ENCODE measurements at places on chromosomes 4 and X.

- DNase-seq: peak; percentile 26
These were observed 1.8 kb downstream of the ODAPH start for GRCh38 chr4:75557696-75558095.

GRCh38 chr4:24923550-24923949 is 10.7 kb upstream of the CCDC149 start:
- DNase-seq: peak; percentile 56

DNA sequence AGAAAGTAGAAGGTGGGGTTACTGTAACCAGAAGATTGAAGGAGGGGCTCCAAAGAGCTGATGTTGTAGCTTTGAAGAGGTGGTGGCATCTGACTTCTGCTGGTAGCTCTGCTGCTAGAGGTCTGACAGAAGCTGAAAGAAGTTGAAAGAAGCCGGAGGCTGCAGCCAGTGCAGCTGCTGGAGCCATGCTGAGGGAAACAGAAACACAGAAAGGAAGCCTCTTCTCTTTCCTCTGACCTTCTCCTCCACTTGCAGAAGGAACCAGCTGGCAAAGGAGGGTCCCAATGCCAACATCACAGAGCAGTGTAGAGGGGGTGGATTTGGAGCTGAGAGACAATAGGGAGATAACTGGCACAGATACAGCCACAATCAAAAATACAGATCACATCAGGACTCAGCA is 89.3 kb upstream of the HHIP start:
- DNase-seq: no peak

DNA sequence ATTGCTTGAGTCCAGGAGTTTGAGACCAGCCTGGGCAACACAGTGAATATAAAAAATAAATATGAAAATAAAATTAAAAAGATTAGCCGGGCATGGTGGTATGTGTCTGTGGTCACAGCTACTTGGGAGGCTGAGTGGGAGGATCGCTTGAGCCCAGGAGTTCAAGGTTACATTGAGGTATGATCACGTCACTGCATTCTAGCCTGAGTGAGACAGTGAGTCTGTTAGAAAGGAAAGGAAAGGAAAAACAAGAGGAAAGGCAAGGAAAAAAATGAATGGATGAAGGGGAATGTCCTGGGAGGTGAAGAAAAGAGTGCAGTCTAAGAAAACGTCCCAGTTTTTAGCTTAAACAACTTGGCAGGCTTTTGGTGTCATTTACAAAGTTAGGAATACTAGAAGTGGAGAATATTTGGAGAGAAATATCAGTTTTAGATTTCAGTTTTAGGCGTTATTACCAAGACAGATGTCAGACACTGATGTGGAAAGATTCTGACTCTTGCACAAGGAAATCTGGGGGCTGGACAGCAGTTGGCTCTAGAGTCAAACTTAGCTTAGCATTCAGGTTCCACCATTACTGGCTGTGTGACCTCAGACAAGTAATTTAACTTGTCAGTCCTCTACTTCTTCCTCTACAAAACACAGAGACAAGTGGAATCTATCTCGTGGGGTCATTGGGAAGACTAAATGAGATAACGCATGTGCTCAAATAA is 139.0 kb downstream of the TSPAN5 start:
- no peak for DNase-seq

- DNase-seq: no peak
These were observed 2.6 kb upstream of the GIMD1 start for GRCh38 chr4:106371161-106371560.

- DNase-seq: no peak
These were observed 63.5 kb upstream of the WDR1 start for GRCh38 chr4:10179957-10180602.
